Lower leg skin (tissue), 4 donors: ENCODE measurements at places on chromosomes 5 and 9.

DNA sequence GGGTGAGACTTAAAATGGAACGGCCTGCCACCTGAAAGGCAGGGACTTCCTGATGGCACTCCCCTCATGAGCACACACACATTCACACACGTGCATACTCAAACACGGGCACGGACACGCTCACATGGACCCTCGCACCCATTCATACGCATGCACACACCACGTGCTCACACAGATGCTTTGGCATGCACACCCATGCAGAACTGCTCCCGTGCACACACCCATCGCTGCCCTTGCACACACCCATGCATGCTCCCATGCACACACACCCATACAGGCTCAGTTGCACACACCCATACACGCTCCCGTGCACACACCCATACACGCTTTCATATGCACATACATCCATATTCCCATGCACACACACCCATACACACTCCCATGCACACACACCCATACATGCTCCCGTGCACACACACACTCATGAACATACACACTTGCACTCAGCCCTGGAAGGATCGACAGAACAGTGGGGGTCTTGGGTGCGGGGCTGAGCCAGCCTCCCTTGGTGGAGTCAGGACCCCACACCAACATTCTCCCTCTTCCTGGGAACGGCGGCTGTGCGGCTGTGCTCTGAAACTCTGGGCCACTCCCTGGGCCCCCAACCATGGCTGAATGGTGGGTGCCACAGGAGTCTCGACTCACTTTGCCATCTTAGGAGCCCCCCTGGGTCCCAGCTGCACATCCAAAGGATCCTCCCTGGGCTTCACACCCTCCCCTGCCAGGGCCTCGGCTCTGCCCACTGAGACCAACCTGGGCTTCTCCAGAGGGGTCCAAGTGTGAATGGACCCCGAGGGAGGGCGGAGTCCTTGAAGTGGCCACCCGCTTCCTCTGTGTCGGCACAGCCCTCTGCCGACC, 115.2 kb downstream of the RXRA start:
- no peak for DNase-seq

DNA sequence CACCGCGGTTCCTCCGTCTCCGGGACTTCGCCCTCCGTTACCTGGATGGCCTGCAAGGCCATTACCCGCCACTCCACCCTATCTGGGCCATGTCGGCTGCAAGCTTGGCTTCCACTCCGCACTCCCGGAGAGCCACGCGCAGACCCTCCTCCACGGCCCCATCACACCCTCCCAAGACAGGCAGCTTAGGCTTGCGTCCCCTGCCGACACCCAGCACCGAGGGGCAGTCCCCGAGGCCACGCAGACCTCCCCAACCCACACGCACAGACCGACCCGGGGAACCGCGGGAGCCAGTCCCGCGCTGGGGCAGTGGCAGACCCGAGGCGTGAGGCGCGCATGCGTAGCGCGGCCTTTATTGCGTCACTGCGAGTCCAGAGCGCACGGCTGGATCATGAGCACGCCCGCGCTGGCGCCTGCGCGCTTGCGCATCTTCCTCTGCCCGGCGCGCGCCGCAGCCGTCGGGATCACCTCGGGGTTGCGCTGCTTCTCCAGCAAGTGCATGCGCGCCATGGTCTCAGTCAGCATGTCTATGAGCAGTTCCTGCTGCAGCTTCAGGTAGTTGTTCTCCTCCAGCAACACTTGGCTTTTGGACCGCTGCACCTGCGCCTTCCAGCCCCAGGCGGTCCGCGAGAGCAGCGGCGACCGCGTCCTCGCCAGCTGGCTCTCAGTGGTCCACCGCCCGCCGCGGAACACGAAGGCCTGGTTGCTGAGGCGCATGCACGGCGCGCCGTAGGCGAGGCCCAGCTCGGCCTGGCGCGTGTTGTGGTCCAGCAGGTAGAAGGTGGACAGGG, 2.4 kb downstream of the CBY3 start:
- DNase-seq, result peak; percentile 92

- no peak for DNase-seq
Measured at GRCh38 chr5:114367029-114367428, 5.2 kb downstream of the KCNN2 start.

DNA sequence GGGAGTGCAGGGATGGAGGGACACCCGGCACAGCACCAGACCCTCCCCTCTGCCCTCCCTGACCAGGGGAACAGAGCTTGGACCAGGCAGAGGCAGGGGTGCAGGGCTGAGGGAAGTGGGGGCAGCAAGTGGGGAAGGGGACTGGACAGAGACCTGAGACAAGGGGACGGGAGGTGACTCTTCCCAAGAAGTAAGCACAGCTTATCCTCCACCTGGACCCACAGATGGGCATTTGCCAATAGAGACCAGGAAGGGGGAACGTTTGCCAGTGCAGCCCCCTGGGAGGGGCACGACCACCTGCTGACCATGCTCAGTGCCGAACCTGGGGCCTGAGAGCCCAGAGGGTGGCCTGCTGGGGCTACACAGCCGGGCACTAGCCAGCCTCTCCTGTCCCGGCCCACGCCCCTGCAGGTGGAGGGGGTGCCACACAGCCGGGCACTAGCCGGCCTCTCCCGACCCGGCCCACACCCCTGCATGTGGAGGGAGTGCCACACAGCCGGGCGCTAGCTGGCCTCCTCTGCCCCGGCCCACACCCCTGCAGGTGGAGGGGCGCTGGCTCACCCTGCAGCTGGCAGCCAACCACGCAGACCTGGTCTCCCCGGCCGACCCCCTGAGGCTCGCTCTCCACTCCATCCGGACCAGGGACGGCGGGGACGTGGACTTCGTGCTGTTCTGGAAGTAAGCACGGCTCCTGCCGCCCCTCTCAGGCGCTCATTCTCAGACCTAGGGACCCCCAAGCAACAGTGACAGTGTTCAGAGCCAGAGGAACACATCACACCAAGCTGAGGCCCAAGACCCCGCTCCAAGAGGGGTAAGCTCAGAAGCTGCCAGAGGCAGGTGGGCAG, 24.3 kb downstream of the GLT6D1 start:
- DNase-seq, result no peak

DNA sequence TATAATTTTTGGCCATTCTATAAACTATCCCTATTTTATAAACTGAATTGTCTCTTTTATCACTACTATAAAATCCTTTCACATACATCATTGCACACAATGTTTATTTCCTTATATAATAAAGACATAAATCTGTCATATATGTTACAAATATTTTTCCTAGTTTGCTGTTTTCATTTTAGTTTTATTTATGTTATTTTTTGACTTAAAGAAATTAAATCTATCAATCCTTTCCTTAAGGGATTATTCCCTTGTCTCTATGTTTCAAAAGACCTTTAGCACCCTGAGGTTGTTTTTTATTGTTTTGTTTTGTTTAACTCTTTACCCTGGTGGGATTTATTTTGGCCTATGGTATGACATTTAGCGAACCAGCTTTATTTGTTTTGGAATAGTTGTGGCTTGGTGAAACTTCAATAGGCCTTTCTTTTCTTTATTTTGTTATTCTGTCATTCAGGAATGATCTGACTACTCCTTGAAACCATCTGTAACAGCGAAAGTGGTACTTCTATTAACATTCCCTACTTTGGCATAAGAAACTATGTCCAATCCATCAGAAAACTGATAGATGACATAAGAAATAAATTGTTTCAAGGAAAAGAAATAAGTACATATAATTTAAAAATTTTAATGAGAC, 125.9 kb downstream of the CEP120 start:
- no peak for DNase-seq
